ENCODE measurements at places on chromosomes 4 and X.
A peak's percentile ranks its signal among the peaks of the same experiment; 100 is the strongest.

DNA sequence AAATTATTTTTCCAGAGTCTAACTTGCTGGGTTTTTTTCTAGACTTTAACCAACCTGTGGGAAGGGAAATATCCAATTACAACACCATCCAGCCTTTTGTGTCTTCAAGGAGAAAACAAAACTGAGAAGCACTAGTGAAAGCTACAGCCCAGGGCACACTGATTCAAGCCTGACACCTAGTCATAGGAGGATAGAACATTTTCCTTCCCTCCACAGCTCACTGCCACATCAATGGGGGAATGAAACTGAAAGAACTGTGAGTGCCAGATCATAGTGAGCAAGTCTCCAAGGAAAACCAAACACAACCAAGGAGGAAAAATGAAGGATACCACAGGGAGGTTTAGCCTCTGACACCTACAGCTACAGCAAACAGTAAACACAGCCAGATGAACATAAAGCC lies 43.3 kb upstream of the MAGEA8 start:
- no peak for DNase-seq

GRCh38 chr4:114180481-114180880 lies 201.0 kb upstream of the ARSJ start:
- peak; percentile 70 for DNase-seq

GRCh38 chr4:73664470-73664869 lies 44.2 kb upstream of the RASSF6 start:
- no peak for DNase-seq

DNA sequence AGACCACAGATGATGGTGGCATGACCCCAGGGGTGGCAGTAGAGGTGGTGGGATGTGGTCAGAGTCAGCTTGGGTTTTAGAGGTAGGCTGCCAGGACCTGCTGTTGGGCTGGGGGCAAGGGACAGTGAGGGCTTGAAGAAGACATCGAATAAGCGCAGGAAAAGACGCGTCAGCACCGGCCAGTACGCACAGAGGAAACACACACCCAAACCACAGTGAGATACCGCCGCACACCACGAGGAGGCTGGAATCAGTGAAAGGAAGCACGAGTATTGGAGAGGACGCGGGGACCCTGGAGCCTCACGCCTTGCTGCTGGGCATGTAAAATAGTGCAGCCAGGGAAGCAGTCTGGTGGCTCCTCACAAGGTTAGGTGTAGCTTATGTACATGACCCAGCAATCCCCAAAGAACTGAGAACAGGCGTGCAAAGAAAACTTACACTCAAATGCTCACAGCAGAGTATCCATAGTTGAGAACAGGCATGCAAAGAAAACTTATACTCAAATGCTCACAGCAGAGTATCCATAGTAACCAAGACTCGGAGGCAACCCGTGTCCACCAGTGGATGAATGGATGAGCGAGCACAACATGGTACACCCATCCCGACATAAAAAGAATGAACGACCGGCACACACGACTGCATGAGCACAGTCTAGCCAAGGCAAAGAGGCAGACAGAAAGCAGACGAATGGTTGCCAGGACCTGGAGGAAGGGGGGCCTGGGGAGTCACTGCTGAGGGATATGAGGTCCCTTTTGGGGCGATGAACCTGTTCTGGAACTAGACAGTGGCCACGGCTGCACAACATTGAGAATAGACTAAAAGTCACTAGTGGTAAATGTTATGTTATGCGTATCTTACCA lies 13.3 kb downstream of the PDZD4 start:
- DNase-seq: no peak

DNA sequence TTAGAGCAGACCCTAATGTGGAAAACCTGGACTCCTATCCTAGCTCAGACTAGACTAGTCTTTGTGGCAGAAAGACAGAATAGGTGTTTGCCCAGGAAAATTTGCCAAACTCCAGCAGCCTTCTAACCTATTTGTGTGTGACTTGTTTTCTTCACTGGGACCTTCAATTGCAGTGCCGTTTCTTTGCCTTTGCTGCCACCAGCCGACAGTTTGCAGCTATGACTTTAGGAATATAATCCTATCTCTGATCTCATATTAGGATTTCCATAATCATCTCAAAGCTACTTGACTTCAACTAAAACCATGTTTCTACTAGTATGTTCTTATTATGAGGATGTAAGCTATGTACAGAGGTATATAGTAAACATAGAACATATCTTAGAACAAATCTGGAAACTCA lies 60.2 kb upstream of the PGAM4 start:
- DNase-seq: peak; percentile 66

GRCh38 chr4:147640331-147640730 lies 23.1 kb downstream of the TMEM184C start:
- DNase-seq: no peak

DNA sequence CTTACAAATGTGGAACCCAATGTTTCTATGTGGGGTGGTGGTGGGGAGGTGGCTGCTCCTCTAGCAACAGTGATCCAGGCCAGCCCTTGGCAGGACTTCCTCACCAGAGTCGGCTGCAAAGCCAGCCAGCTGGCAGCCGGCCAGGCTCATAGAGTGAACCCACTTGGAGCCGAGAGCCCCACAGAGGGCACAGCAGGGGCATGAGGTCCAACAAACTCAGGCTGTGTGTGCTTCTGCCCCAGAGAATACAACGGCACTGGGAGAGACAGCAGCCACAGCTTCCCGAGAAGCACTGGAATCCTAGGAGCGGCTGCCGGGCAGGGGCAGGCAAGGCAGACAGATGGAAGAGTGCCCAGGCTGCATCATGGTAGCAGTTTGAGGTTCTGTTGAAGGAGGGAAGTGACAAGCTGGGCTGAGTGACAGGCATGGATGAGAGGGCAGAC lies 23.5 kb upstream of the SOWAHD start:
- no peak for DNase-seq

- DNase-seq: no peak
Measured at GRCh38 chr4:104446431-104447278, 48.0 kb downstream of the CXXC4 start.

DNA sequence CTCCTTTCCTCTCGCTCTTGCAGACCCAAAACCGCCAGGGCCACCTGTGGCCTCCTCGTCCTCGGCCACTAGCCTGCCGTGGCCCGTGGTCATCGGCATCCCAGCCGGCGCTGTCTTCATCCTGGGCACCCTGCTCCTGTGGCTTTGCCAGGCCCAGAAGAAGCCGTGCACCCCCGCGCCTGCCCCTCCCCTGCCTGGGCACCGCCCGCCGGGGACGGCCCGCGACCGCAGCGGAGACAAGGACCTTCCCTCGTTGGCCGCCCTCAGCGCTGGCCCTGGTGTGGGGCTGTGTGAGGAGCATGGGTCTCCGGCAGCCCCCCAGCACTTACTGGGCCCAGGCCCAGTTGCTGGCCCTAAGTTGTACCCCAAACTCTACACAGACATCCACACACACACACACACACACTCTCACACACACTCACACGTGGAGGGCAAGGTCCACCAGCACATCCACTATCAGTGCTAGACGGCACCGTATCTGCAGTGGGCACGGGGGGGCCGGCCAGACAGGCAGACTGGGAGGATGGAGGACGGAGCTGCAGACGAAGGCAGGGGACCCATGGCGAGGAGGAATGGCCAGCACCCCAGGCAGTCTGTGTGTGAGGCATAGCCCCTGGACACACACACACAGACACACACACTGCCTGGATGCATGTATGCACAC lies 13.6 kb downstream of the FGFRL1 start:
- no peak for DNase-seq

DNA sequence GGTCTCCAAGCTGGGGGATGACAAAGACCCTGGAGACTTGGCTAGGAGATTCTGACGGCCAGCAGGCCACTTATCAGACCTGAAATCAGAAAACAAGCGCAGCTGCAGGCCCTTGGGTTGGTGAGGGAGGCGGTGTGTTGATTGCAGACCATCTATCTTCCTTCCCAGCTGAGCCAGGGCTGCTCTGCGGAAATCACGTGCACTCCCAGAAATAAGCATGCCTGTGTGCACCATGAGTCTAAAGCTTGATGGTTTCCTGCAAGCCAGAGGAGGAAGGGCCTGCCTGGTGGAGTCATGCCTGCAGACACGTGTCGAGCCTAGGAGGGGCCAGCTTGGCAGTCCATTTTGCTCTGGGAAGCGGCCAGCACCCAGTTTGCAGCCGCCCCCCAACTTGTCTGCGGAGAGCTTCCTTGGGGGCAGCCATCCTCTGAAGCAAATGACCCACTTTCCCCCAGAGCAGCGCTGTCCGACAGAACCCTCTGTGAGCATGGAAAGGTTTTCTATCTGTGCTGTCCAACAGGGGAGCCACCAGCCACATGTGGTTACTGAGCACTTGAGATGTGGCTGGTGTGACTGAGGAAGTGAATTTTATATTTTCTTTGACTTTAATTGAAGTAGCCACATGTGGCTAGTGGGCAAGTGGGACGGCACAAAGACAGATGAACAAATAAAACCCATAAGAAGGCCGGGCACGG lies 175.7 kb upstream of the BCOR start:
- no peak for DNase-seq

- peak; percentile 89 for DNase-seq
Measured at GRCh38 chr4:119735165-119735651, 106.6 kb upstream of the PDE5A start.

DNA sequence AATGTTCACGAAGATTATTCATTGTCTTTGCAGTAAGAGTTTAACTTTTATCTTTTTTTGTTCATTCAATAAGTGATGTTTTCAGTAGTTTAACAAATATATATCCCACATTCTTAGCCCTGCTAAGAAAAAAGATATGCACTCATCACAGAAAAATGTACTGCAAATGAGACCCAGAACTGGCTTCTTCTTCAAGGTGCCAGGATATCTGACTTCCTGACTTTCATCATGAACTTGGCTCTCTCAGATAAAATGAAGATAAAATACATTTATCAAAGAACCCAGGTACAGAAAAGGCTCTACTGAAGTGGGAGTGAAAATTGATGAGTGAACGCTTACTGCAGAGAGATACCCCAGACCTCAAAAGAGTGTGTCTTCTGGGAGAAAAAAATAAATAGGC lies 177.8 kb upstream of the DKK2 start:
- DNase-seq: no peak

GRCh38 chr4:82645936-82646565 lies 84.3 kb upstream of the TMEM150C start:
- no peak for DNase-seq

DNA sequence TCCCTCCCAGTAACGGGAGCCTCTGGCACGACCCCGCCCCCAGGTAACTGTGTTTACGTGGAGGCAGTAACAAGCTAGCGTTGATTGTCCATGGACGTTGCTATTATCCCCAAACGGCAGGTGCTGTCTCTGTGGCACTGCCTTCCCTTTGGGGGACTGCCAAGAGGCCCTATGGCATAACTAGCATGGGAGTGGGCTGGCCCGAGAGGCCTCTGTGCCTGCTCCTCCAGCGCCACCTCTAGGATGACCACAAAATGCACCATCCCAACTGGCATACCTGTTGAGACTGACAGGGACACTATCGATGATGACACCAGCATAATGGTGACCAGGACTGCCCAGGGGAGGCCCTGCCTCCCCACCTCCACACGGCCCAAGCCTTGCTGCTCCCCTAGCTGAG lies 1.5 kb downstream of the SRPK3 start:
- DNase-seq: no peak

DNA sequence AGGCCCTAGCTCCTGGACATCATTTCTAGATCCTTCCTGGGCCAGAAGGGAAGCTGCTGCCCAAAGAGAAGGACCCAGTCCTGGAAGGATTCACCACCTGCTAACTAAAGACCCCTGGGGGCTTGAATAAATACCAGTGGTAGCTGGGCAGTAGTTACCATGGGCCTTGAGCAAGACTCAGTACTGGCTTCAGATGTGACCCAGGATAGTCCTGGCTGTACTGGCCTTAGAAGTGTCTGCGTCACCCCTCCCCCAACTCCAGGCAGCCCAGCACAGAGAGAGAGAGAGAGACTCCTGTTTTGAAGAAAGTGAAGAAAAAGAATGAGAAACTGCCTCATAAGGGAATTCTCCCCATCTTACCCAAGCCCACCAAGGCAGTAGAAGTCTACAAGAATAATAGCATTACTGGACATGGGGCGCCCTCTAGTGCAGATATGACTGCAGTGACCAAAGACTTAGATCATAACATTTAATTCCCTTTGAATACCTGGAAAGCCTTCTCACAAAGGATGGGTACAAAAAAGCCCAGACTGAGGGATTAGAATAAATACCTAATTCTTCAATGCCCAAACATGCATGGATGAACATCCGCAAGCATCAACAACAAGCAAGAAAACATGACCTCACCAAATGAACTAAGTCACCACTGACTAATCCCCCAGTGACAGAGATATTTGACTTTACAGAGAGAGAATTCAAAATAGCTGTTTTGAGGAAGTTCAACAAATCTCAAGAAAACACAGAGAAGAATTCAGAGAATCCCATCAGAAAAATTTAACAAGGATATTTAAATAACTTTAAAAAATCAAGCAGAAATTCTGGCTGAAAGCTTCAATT lies 171.8 kb downstream of the HNRNPD start:
- peak; percentile 57 for DNase-seq

DNA sequence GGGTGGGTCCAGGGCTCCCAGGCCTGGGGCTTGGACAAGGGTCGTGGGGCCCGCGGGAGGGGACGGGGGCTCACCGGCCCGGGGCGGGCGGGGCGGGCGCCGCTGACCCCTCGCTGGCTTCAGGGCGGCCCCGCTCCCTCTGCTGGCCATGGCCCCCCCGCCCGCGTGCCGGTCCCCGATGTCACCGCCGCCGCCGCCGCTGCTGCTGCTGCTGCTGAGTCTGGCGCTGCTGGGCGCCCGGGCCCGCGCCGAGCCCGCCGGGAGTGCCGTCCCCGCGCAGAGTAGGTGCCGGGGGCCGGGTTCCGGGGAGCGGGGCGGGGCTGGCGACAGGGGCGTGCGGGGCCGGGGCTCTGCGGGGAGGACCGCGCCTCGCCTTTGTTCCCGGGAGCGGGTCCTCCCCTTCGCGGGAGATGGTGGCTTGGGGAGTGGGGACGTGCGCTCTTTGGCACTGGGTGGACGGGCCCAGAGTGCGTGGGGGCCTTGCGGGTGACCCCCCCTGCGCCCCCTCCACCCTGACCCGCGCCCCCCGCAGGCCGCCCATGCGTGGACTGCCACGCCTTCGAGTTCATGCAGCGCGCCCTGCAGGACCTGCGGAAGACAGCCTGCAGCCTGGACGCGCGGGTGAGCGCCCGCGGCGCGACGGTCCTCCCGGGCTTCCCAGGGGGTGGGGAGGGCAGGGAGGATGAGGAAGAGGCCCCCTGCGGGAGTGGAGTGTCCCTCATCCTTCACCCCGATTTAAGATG lies 16.8 kb upstream of the NAT8L start:
- DNase-seq: no peak

DNA sequence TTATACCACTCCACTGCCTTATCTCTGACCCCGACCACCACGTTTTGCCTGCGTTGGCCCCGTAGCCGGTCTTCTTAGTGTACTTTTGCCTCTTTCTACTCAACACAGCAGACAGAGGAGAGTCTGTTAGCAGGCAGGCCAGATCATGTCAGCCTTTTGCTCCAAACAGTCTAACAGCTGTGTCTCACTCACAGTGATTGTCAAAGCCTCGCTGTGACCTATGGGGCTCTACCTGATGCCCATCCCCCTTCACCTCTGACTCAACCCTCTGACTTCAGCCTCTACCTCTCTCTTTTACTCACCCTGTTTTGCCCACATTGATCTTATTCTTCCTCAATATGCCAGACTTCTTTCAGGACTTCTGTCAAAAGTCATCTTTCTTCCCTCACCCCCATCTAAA lies 127.1 kb downstream of the TRIML1 start:
- DNase-seq: no peak

GRCh38 chr4:70902577-70903290 lies 565 bp downstream of the MOB1B start:
- DNase-seq: peak; percentile 27

- peak; percentile 14 for DNase-seq
Measured at GRCh38 chr4:6910340-6910959, 824 bp downstream of the TBC1D14 start.
